ENCODE measurements at places on chromosomes 7 and 10. TPM values are rescaled to one million over a fixed set of nuclear protein-coding genes. Genes with fewer than 3 reads are reported as not detected.

Gene RPEL1
- total RNA-seq: 0.21 TPM

Gene PWWP2B
- total RNA-seq: 20.1 TPM

Gene CACNB2
- total RNA-seq: not detected

- peak; percentile 3 for DNase-seq
These were observed 39.7 kb upstream of the TEX47 start for GRCh38 chr7:88835147-88835728.

- DNase-seq: no peak
These were observed 137.2 kb upstream of the ADARB2 start for GRCh38 chr10:1874533-1874932.

DNA sequence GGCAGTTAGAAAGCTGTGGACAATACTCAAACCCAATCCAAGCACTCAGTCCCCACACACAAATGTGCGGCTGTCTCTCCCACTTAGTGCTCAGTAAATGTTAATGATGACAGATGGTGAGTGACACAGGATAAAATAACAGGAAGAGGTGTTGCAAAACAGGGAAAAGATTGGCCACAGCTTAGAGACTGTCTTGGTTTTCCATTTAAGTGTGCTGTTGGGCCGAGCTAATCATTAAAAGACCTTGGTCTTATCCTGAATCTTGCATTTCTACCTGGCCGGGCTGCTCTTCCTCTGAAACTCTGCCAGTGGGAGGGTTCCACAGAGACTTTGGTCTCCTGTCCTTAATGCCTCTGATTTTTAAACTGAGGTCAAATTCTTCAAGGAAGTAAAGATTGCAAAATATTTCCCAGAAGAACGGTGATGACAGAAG is 113.1 kb upstream of the RNF32 start:
- DNase-seq: no peak

DNA sequence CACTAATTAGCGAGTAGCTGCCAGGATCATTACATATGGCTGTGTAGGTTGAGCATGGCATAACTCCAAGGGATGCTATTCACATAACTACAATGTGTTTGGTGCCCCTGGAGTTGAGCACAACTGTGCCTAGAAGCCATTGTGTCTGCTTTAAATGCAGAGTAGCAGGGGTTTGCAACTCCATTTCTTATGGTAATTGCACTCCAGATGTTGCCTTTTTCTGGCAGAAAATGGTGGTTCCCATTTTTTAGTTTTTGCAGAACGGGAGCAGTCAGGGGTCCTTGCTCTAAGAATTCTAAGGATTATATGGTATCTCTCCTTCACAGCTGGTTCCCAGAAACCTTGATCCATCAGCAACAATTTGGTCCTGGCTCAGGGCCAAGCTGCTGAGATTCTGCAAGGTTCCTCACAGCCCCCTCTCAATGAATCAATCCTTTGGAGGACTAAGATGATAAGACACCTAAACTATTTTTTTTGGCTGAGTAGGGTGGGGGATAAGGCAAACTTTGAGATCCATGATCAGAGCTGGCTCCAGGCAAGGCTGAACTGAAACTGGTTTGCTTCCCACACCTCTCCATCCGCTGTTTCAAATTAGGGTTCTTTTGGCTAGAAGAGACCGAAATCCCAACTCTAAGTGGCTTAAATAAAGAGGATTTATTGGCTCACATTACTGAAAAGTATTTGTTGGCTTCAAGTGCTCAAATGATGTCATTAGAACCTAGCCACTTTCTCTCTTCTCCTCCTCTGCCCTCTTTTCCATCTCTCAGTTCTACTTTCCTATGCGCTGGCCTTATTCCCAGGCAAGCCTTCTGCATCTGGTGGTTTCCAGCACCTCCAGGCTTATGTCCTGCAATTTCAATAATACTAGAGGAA is 97.5 kb upstream of the CCDC6 start:
- DNase-seq: no peak

DNA sequence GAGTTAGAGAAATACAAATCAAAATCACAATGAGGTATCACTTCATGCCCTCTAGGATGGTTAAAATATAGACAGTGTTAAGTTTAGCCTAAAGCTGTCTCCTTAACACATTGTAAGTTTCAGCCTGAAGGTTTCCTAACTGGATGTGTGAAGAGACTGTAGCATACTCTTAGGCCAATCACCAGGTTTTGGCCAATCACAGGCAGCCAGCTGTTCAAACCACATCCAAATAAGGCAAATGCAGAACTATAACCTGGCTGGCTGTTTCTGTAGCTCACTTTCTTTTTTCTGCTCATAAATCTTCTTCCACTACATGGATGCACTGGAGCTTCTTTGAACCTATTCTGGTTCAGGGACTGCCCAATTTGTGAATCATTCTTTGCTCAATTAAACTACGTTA is 19.7 kb downstream of the ESYT2 start:
- peak; percentile 53 for DNase-seq
